ENCODE measurements at places on chromosomes 13 and 19.

DNA sequence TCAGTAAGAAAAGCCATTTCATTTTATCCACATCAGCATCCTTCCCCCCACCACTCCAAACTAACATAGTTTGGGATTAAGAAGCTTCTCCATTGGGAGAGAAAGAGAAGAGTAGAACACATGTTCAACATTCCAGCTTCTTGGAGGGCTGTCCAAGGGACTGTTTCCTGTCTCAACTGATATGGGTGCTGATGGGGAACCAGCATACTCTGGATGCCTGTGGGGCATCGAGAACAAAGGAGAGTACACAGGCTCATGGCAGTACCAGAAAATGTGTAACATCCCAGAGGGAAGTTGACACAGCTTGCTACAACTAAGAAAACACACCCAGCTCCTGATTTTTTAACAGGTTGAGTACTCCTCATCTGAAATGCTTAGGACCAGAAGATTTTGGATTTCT, 24.7 kb downstream of the SUCLA2 start:
- DNase-seq: no peak

GRCh38 chr13:48655291-48655690, 1.6 kb downstream of the CYSLTR2 start:
- no peak for DNase-seq

GRCh38 chr13:89923736-89924135, 1423.8 kb upstream of the MIR17HG start:
- DNase-seq: peak; percentile 6

DNA sequence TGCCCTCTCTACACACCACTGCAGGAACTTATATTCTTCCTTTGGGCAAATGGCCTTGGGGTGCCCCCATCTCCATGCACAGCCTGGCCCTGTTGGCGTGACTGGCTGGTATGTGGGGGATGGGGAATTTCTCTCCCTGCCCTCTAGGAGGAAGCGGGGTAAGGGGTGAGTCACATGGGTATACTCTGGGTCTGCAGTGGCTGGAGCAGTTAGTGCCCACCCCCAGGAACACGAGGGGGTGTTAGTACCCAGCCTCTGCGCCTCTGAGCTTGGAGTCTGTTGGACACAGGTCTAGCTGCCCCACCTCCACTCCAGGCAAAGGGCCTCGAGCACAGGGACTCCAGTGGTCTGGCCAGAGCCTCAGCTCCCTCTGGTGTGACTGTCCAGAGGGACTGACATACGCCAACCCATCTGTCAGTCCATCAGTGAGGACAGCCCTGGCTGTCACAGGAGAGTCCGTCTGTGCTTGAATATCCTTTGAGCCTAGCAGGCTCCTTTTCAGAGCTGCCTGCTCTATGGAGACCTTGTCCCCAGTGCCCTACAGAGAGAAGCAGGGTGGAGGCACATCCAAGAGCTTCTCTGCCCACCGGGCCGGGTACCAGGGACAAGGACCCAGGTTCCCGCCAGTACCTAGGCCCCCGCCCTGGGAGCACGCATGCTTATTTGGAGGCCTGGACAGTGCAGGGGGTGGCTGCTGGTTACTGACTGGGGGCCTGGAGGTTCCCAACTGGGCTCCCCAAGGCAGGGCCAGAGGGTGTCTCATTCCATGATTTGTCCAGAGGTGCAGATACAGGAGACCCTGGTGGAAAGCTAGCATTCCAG, 66.6 kb downstream of the CHST8 start:
- DNase-seq: no peak

- DNase-seq: no peak
These were observed 483.2 kb downstream of the EFNB2 start for GRCh38 chr13:106052200-106052767.

DNA sequence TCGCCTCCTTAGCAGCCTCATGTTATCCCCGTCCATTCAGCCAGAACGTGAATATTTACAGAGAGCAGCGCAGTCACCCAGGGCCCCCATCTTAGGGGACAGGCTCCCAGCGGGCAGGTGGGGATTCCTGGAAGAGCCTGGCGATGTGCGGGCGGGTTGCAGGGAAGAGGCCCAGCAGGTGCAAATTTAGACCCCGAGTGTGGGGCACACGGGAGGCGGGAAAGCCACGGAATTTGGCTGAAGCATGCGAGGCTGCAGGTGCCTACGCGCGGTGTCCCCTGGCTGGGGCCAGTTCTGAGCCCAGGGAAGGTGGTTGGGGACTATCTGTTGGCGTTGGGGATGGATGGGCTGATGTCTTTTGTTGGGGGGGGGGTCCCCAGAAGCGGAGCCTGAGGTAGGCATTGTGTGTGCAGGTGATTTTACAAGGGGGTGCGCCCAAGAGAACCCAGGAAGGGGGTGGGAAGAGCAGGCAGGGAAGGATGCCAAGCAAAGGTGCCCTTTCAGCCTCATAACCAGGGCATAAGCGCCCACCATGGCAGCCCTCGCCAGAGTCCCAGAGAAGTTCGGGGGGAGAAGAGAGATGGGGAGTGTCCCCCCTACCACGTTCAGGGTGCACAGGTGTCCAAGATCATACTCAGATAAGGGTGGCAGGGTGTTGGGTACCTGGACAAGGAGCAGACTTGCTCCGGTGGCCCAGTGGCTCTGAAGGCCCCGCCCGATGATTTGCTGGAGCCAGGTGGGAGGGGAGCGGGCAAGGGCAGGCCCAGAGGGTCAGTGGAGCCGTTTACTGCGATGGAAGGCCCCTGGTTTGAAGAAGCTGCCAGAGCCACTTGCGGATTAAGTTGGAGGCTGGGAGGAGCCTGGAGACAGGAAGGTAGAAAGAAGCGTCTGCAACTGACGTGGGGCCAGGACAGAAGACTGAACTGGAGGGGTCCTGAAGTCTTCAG, 1.2 kb downstream of the TPGS1 start:
- no peak for DNase-seq

- DNase-seq: no peak
These were observed 67.0 kb upstream of the SIAH3 start for GRCh38 chr13:45918597-45918996.

DNA sequence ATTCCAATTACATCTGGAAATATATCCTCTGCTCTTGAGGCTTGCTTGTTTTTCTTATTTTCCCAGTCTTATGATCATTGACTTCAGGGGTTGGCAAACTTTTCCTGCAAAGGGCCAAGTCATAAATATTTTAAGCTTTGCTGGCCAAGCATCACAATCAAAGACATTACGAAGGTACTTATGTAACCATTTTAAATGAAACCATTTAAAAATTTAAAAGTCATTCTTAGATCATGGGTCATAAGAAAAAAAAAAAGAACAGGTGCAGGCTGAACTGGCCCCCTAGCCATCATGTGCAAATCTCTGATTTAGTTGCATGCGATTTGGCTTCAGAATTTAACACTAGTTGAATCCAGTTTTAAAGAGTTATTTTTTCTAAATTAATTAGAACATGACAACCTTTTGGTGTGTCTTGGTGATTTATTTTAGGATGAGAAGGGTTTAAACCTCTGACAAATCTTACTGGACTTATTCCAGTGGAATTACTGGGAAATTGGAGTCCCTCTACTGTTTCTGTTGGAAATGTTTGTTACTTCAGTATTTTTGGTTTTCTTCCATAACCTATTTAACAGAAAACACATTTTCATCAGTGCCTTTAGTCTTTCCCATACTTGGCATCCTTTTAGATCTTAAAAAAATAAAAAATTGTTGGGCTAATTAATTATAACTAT, 148.1 kb downstream of the NHLRC3 start:
- DNase-seq: no peak

GRCh38 chr19:46766569-46767317, 20.5 kb upstream of the STRN4 start:
- DNase-seq: no peak

DNA sequence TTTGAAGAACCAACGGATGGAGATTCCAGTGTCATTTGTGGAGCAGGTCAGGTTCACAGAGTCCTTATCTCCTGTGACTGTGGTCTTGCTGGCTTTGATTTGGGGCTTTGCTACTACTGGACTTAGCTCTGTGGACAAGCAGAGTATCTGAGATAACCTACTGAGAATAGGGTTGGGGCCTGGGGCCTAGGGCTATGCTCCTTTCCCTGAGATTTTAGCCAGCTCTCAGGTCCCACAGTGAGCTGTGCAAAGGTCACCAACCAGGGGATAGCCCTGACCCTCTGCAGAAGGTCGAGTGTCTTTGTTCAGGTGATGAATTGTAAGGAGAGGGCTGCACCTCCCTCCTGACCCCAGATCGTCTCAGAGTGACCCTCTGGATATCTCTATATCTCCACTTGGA, 9.2 kb downstream of the CEACAM1 start:
- no peak for DNase-seq

DNA sequence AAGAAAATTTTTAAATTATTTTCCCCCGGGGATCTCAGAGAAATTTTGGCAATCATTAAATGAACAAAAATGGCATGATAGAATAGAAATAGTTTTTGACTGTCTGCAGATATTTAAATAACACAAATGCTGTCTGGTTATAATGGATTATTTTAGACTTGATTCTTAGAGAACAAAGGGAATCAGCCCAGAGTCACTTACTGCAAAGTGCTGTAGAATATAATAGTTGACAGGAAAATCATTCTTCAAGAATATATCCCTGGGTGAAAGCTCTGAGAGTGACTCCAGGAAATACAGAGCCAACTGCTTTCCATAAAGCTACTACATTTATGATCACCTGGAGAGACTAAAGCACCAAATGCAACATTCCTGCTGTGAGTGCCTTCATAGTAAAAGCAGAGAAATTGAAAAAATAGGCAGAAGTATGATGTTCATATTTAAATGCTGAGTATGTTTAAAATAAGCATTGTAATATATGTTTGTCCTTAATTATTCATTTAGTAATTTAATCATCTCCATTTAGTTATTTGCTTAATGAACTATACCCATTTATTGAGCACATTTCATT, 1765.8 kb downstream of the SLITRK1 start:
- no peak for DNase-seq

Data from HS-5 (cell line).